ENCODE measurements at places on chromosomes 3 and 15. TPM values are rescaled to one million over a fixed set of nuclear protein-coding genes. Genes with fewer than 3 reads are reported as not detected.

PAQR5 gene
- 0.19 TPM for polyA plus RNA-seq

EBLN2 gene
- polyA plus RNA-seq = 4.9 TPM

SNTN gene
- not detected for polyA plus RNA-seq

PLAAT1 gene
- 18.4 TPM for polyA plus RNA-seq

MAP1A gene
- polyA plus RNA-seq = 36.7 TPM

All from muscle of back (tissue), 13 donors.